ENCODE measurements at places on chromosomes 16 and 17.

GRCh38 chr17:78175643-78175981 lies 7.2 kb downstream of the SYNGR2 start:
- DNase-seq, result no peak

GRCh38 chr16:2691491-2692248 lies 9.3 kb downstream of the KCTD5 start:
- no peak for DNase-seq

GRCh38 chr16:88524973-88525662 lies 45.1 kb upstream of the ZC3H18 start:
- no peak for DNase-seq

DNA sequence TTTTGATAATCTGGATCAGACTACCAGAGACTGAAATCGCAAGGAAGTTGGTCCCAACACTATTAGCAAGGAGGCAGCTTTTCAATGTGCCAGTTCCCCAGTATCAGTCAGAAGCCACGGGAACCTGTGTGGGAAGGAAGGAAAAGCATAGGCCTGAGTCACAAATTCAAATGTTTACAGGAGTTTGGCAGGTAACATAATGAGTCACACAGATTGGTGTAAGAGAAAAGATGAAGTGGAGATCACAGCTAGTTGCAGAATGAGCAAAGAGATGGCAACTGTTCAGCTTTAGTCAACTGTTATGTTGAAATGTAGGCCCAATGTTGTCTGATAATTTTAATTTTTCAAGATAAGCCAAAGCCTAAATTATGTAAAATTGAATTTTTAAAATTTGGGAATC lies 28.1 kb upstream of the ITGA2B start:
- peak; percentile 62 for DNase-seq

- no peak for DNase-seq
These were observed 2.9 kb upstream of the B9D1 start for GRCh38 chr17:19365499-19365817.

- no peak for DNase-seq
These were observed 77.6 kb downstream of the CMIP start for GRCh38 chr16:81522108-81522701.

DNA sequence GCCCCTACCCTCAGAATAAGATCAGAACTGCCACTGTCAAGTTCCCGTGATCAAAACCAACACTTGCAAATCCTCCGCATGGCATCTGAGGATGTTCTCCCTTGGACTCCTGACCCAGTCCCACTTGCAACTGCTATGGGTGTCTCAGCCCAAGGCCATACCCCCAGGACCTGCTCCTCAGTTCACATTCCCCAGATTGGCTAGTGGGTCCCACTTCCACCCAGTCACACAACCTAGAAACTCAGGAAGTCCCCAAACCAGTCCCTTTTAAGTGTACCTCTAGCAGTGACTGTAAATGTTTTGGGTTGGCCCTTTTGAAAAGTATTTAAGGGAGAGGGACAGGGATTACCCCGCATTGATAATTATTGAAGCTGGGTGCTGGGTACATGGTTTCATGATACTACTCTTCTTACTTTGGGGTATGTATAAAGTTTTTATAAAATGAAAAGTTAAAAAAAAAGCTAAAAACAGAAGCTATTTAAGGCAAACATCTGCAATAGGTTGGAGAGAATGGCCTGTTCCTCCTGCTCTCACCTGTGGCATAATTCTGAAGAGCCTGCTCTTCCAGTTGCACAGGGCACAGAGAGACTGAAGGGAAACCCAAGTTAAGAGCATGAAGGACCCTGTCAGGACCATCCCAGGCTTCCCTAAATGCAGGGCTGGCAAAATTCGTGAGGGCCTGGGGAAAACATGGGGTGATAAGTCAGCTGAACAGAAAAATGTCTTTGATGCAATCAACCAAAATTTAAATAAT lies 42.5 kb downstream of the ERN1 start:
- no peak for DNase-seq

GRCh38 chr17:28684963-28685362 lies 23.0 kb downstream of the SUPT6H start:
- DNase-seq, result peak; percentile 56

- DNase-seq, result no peak
These were observed 7.9 kb downstream of the P2RX5 start for GRCh38 chr17:3688027-3688553.

DNA sequence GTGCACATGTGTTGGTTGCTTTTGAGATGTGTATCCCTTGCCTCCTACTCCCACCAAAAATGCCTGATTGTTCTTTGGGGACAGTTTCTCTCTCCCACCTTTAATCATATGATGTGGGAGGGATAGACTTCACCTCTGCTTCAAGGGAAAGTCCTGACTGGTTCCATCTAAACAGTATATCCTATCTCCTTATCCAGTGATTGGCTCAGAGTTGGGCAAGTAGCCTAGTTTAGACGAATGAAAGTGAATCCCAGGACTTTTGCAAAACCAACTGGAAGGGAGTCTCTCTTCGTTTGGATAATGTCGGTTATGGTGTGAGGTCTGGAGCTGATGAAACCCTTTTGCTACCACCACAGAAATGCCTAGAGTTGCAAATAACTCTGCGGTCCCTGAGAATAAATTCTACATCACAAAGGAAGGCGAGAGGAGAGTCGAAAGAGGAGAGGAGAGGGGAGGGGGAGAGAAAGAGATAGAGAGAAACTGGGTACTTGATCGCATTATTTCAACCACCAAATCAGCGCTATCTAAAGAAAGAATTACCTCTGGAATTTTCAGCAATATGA lies 77.1 kb upstream of the SALL1 start:
- no peak for DNase-seq

DNA sequence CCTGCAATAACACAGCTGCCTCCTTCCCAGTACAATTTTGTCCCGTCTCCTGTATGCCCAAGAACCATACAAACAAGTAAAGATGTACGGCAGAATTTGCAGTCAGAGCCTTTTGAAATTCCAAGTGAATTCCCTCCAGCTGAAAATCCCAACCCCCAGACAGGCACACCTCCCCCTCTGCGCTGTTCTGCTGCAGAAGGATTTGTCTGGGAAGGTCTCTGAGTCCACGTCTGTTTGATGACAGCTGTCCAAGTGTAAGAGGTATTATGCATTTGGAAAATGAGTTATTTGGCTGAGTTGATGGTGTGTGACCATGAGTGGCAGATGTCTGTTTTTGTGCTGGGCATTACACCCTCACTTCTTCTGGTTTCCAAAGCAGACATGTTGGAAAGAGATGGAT lies 104.9 kb upstream of the HS3ST4 start:
- DNase-seq, result no peak
